Stimulated activated CD4-positive, alpha-beta T cell treated with anti-CD3 and anti-CD28 coated beads, TNF-alpha, amount 100 ng/mL, for 4 hours (primary cell): ENCODE measurements at places on chromosomes 6 and 20.

DNA sequence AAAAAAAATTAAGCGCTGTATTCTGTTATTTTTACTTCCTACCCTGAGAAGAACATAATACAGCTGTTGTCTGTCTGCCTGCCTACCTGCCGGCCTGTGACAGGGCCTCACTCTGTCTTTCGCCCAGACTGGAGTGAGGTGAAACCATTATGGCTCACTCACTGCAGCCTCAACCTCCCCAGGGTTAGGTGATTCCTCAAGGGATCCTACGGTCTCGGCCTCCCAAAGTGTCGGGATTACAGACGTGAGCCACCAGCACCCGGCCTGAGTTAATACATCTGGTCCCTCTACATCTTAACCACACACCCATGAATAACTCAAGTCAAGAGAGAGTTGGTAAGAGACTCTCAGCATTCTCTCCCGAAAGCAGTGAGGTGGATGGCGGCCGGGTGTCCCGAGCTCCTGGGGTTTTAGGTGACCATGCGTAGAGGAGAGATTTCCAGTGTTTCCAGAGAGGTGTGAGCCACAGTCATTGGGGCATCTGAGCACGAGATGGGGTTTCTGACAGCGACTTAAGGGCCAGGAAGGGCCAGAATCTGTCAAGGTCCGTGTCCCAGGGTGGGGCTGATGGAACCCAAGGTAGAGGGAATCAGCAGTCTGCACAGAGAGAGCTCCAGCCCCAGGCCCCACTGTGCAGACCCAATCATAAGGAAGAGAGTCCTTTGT lies 1954.4 kb upstream of the DEFB115 start:
- DNase-seq = no peak

DNA sequence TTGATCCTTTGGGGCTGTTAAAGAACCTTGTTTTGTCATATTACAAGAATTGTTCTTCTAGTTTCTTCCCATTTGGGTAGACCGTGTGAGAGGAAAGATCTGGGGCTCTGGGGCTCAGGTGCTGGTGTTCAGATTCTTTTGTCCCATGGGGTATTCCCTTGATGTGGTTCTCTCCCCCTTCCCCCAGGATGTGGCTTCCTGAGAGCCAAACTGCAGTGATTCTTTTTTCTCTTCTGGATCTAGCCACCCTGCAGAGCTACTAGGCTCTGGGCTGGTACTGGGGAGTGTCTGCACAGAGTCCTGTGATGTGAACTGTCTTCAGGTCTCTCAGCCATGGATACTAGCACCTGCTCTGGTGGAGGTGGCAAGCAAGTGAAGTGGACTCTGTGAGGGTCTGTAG lies 480.5 kb upstream of the MAN1A1 start:
- no peak for DNase-seq

- DNase-seq = no peak
These were observed 22.7 kb downstream of the MRPL14 start for GRCh38 chr6:44104481-44105021.

GRCh38 chr20:33059136-33059535 lies 5.4 kb downstream of the BPIFB3 start:
- no peak for DNase-seq

DNA sequence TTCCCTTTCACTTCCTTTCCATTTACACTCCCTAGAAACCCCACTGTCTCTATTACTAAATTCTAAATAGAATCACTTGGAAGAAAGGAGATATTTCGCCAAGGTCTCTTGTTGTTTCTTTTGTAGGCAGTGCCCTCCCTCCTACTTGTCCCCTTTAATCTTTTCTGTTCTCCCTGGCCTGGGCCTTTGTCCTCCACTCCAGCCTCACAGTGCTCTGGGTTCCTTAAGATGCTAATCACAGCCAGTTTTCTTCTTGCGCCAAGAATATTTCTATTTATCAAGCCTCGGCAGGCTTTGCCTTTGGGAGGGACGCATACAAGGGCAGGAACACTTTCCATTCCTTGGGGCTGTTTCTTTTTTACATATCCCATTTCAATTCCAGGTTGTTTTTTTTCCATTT lies 520.6 kb upstream of the CHD6 start:
- DNase-seq = no peak

DNA sequence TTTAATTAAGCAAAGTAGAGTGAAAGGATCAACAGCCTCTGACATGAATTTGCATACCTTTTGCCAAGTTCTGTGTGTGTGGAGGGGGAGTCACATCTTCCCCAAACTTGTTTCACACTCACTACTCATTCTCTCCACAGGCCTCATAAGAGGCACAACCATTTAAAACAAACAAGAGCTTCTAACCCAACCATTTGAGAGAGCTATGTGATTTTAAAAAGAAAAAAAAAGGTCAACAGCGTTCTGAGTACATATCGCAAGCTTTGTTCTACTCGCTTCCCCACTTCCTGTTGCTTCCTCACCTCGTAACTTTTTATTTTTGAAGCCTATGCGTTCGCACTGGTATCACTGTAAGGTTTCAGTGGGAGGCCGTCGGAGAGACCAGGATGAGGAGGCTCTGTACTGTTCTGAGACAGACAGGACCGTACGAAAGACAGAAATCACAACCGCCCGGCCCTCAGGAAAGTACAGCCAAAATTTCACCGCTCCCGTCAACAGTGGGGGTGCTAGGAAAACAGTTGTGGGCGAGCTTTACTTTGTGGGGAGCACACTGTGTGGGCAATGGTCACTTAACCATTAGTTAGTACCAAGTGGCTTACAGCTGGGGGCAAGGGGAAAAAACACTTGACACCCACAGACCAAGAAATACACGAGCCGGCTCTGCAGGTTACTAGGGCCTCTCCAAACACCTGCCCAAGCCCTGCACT lies 61.3 kb downstream of the TRERF1 start:
- DNase-seq = peak; percentile 21

- DNase-seq = no peak
These were observed 857.3 kb downstream of the FRK start for GRCh38 chr6:115203381-115203780.

- no peak for DNase-seq
These were observed 16.1 kb upstream of the HFE start for GRCh38 chr6:26071135-26071534.

DNA sequence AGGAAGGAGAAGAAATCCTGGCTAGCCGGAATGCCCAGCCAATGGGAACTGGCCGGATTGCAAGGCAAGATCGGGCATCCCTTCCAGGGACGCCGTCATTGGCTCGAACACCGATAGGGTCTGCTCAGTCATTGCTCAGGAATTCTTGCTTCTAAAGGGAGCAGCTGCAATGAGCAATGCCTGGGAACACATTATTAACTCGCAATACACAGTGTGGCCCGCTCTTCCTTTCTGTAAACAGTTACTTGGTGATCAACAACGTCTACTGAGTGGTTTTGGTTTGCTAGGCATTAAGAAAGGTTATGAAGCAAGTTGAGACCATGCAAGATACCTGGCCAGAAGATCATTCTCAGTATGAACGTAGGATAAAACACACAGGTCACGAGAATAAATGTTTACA lies 165.4 kb upstream of the CITED2 start:
- no peak for DNase-seq

- DNase-seq = no peak
These were observed 2.3 kb downstream of the CCND3 start for GRCh38 chr6:41939176-41939847.

- no peak for DNase-seq
These were observed 13.9 kb upstream of the KLHL31 start for GRCh38 chr6:53679446-53679933.

DNA sequence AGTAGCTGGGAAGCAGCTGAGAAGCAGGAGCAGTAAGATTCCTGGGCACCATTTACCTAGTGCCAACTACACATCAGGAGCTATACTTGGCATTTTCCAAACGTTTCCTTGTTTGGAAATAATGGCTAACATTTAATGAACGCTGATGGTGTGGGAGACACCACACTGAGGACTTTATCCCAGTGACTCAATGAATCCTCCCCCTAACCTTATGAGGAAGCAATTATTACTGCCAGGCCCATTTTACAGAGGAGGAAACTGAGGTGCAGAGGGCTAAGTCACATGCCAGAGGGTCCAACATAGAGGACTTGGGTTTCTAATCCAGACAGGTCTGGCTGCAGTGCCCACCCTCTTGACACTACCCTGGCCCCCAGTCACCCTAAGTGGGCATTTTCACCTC lies 6.1 kb downstream of the PTGIS start:
- no peak for DNase-seq

DNA sequence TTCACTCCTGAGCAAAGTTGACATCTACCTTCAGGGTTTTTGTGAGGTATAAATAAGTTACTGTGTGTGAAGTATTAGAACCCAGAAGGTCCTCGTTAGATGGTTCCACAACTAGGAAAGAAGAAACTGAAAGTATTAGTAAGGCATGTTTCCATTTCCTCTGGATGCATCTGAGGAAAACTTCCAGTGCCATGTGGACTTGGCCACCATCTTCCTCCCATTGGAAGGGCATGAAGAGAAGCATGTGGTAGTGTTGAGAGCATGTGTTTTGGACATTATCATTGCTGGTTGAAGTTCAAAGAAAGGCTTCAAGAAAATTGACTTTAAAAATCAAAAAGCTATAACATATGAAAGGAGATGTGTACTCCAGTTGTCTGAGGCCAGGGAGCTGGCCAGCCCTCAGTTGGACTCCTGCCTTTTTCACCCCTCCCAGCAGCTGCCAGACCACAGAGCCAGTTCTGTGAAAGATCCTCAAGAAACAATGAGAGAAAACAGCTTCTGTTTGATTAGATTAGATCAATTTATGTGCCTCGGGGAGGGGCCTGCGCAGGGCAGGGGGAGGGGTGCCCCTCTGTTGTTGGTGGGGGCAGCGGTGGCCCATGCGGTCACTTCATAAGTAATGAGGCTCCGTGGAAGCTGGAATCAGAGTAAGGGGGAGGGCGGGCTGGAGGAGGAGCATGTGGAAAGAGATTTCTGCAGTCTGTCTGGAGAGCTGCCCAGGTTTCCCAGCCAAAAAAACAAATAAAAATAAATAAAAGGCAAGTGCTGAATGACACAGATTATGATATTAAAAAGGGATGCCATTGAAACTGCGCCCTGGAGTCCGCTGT lies 154.0 kb downstream of the JARID2 start:
- no peak for DNase-seq

GRCh38 chr6:154241581-154241980 lies 115.0 kb downstream of the IPCEF1 start:
- no peak for DNase-seq

DNA sequence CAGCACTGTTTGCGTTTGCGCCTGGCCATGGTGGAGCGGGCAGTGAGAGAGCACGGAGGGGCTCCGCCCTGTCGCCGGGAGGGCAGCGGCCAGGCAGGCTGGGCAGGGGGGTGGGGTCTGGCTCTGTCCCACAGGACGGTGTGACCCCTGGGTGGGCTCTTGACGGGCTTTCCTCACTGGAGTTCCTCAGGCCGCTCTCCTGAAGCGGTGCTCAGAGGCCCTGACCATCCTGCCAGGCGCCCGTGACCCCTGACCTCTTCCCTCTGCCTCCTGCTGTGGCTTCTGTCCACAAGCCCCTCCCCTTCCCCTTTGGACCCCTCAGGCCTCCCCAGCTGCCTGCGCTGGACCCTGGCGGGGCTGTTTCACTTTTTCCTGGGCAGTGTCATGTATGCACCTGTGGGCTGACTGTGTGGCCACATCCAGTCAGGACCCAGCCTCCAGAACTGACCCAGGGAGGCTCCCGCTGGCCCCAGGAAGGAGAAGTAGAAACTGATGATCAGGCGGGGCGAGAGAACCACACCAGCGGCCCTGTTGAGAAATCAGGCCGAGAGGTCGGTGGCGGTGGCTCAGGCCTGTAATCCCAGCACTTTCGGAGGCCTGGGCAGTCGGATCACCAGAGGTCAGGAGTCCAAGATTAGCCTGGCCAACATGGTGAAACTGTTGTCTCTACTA lies 1.2 kb downstream of the OGFR start:
- DNase-seq = no peak

DNA sequence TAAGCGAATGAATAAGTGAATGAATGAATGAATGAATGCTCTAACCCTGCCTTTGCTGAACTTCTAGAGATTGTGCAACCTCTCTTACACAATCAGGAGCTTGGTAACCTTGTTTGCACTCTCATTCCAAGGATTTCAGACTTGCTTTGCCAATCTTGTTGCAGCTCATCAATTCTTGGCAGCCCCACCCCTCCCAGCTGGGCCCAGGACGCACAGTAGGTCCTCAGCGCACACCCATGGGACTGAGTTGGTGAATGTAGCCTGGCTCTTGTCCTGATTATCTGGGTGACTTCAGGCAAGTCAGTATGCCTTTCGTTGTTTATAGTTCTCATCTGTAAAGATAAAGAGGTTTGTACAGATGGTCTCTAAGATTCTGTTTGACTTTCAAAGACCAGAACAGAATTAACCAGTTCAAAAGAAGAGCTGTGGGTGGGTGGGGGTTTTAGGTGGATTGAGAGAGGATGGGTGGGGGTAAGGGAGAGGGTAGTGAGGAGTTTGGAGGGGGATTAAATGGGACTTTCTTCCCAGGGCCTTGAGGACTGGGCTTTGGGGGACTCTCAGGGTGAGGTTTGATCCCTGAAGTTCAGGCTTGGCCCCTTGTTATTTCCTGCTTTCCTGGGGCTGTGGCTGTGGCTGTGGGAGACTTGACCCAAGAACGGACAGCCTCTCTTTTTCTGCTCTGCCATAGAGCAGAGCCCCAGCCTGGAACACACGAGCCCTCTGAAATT lies 33.2 kb downstream of the VEGFA start:
- no peak for DNase-seq

GRCh38 chr6:168007592-168008338 lies 10.3 kb downstream of the KIF25 start:
- no peak for DNase-seq

DNA sequence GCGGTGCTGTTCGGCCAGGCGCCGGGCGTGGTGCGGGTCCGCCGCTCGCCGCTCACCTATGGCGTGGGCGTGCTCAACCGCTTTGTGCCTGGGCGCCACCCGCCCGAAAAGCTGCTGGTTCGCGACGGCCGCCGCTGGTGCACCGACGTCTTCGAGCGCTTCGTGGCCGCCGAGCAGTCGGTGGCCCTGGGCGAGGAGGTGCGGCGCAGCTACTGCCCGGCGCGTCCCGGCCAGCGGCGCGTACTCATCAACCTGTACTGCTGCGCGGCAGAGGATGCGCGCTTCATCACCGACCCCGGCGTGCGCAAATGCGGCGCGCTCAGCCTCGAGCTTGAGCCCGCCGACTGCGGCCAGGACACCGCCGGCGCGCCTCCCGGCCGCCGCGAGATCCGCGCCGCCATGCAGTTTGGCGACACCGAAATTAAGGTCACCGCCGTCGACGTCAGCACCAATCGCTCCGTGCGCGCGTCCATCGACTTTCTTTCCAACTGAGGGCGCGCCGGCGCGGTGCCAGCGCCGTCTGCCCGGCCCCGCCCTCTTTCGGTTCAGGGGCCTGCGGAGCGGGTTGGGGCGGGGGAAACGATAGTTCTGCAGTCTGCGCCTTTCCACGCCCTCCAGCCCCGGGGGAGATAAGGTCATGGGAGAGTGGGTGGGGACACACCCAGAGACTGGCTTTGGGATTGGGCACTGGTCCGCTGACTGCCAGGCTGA lies 15.7 kb downstream of the ADISSP start:
- peak; percentile 34 for DNase-seq

GRCh38 chr6:166820070-166820469 lies 136.3 kb downstream of the RNASET2 start:
- DNase-seq = no peak

GRCh38 chr6:1254326-1254725 lies 57.6 kb upstream of the FOXQ1 start:
- DNase-seq = no peak

GRCh38 chr6:89110284-89110683 lies 7.6 kb downstream of the SRSF12 start:
- no peak for DNase-seq

GRCh38 chr6:23797041-23797440 lies 329.0 kb upstream of the NRSN1 start:
- no peak for DNase-seq

GRCh38 chr6:7052443-7053011 lies 55.2 kb upstream of the RREB1 start:
- DNase-seq = no peak

GRCh38 chr20:21235484-21236445 lies 67.4 kb upstream of the XRN2 start:
- DNase-seq = peak; percentile 27
